Neural crest cell (in vitro differentiated cells): ENCODE measurements at places on chromosomes 6 and 20. TPM values are rescaled to one million over a fixed set of nuclear protein-coding genes. Genes with fewer than 3 reads are reported as not detected.

Gene GMPR
- 0.16 TPM in 1 of 2 replicates, not detected in the other for total RNA-seq

Gene FAM50B
- total RNA-seq = 2.5 and 2.9 TPM in 2 replicates

GRCh38 chr6:137286916-137287315 is 67.7 kb upstream of the IFNGR1 start:
- no peak for DNase-seq
- H3K36me3 ChIP-seq = no peaks in the 10 kb centered on the region
- H3K4me1 ChIP-seq = no peaks in the 10 kb centered on the region
- no peak overlapping the region for H3K4me3 ChIP-seq

- no peaks in the 10 kb centered on the region for H3K4me1 ChIP-seq
- no peaks in the 10 kb centered on the region for H3K27me3 ChIP-seq
- no peak overlapping the region for H3K4me3 ChIP-seq
- H3K36me3 ChIP-seq = no peaks in the 10 kb centered on the region
Observed at GRCh38 chr6:54654381-54654780, 192.2 kb upstream of the FAM83B start.

Gene OCSTAMP
- 0.14 and 0.26 TPM in 2 replicates for total RNA-seq

Gene LRRN4
- total RNA-seq = not detected in 2 replicates

- no peaks in the 10 kb centered on the region for H3K36me3 ChIP-seq
- H3K27ac ChIP-seq = no peak overlapping the region
- no peak overlapping the region for H3K4me3 ChIP-seq
- H3K27me3 ChIP-seq = peaks cover 30% of the 10 kb centered on the region
- H3K4me1 ChIP-seq = no peaks in the 10 kb centered on the region
Observed at GRCh38 chr20:31485450-31486339, 10.6 kb downstream of the REM1 start.

GRCh38 chr20:57147185-57147584 is 119.3 kb downstream of the BMP7 start:
- H3K27me3 ChIP-seq = no peaks in the 10 kb centered on the region
- H3K4me3 ChIP-seq = no peak overlapping the region
- H3K4me1 ChIP-seq = peaks cover 3% of the 10 kb centered on the region
- H3K27ac ChIP-seq = no peak overlapping the region
- DNase-seq = no peak

- H3K36me3 ChIP-seq = peaks cover 3% of the 10 kb centered on the region
- H3K27ac ChIP-seq = no peak overlapping the region
- no peak overlapping the region for H3K4me3 ChIP-seq
- no peak for DNase-seq
- H3K27me3 ChIP-seq = peaks cover 4% of the 10 kb centered on the region
- peaks cover 13% of the 10 kb centered on the region for H3K4me1 ChIP-seq
Observed at GRCh38 chr20:4673371-4674001, 48.2 kb upstream of the PRND start.

GRCh38 chr20:61811166-61811565 is 254.5 kb downstream of the TAF4 start:
- no peak for DNase-seq
- H3K4me3 ChIP-seq = no peak overlapping the region
- H3K4me1 ChIP-seq = peaks cover 6% of the 10 kb centered on the region

- no peak overlapping the region for H3K4me3 ChIP-seq
- no peaks in the 10 kb centered on the region for H3K4me1 ChIP-seq
- no peak for DNase-seq
- H3K36me3 ChIP-seq = no peaks in the 10 kb centered on the region
- H3K27ac ChIP-seq = no peak overlapping the region
Observed at GRCh38 chr6:102679865-102680264, 1286.4 kb downstream of the GRIK2 start.
